HL-60 (cell line): ENCODE measurements at places on chromosomes 1 and 21.

- no peak for DNase-seq
Measured at GRCh38 chr1:65022216-65022615, 55.9 kb upstream of the JAK1 start.

- no peak for DNase-seq
Measured at GRCh38 chr1:48675251-48675650, 101.4 kb downstream of the BEND5 start.

DNA sequence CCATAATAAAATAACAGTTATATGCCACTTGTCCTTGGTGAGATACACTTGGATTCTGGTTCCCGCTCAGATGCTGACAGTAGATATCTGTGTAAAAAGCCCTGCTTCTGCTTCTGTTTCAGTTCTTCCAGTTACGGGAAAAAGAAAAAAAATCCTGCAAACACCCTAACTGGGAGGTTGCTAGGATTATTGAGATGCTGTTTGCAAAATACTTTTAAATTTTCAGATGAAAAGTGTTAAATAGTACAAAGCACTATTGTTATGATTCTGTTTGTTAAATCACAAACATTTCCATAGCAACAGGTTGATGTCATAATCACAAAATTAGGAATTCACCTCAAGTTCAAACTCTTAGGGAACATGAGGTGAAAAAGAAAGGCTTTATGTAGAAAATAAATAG is 232.3 kb downstream of the HMCN1 start:
- DNase-seq: no peak

DNA sequence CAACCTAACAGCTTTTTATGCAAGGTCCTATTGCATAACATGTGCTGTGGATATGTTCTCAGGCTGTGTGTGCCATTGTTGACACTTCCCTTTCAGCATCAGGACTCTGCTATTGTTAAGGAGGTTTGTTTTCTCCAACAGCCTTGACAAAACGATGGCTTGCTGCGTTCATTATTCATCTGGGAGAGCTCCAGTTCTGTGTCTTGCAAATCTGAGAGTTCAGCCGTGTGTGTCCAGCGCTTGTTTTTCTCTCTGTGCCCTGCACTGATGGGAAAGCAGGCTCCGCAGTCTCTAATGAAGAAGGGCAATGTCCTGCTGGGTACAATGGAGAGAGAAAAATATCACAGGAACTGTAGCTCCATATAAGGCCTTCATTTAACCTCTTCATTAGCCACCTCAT is 63.7 kb downstream of the CLDN17 start:
- peak; percentile 26 for DNase-seq

- DNase-seq: no peak
Measured at GRCh38 chr21:37623689-37624088, 257.1 kb downstream of the DYRK1A start.

DNA sequence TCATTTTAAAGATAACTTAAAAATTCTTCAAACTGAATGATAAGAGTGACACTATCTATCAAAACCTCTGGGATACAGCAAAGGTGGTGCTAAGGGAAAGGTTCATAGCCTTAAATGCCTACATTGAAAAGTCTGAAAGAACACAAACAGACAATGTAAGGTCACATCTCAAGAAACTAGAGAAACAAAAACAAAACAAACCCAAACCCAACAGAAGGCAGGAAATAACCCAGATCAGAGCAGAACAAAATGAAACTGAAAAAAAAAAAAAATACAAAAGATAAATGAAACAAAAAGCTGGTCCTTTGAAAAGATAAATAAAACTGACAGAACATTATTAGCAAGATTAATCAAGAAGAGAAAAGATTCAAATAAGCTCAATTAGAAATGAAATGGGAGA is 6.8 kb downstream of the ODF2L start:
- DNase-seq: no peak

DNA sequence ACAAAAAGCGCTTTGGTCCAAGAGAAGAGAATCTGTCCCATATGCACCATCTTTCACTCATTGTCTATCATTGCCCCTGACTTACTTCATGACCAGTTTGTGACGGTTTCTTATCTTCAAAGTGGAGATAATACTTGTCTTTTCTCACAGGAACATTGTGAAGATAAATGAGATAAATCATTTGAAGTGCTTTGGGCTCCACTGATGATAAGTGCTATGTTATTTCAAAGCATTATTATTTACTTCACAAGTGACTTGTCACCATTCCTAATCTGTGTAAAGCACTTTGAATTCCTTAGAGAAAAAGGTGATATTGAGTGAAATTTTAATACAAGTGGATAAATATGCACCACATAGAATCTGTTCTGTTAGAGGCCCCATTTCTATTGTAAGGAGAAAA is 731.6 kb upstream of the PTBP2 start:
- DNase-seq: no peak

DNA sequence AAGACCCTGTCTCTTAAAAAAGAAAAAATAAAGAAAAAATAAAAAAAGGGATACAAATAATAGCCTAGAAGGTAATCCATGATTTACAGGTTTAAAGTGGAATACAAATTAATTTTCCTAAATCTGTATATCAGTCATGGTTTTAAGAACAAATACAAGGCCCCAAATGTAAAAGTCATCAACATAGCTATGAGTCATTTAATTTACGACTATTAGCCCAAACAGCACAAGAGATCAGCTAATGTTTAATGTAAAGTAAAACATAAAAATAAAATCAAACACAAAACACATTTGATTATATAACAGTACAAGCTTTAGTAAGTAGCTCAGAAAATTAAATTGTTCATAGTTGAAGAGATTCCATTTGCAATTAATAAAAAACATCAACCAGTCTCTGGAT is 20.3 kb upstream of the TAL1 start:
- no peak for DNase-seq

DNA sequence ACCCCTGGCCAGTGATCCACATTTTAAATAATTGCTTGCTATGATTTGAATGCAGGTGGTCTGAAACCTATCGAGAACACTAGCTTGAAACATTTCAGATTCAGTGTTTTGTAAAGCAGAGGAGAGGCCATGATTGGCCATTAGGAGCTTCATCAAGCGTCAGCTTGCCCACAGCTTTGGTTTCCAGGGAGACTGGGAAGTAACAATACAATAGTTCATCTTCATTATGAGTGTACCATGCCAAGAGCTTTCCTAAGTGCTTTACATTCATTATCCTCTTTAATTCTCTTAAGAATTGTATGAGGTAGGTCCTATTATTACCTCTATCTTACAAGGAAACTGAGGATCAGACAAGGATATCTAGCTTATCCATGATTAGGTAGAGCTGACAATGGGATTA is 27.7 kb upstream of the ATP5PO start:
- no peak for DNase-seq

DNA sequence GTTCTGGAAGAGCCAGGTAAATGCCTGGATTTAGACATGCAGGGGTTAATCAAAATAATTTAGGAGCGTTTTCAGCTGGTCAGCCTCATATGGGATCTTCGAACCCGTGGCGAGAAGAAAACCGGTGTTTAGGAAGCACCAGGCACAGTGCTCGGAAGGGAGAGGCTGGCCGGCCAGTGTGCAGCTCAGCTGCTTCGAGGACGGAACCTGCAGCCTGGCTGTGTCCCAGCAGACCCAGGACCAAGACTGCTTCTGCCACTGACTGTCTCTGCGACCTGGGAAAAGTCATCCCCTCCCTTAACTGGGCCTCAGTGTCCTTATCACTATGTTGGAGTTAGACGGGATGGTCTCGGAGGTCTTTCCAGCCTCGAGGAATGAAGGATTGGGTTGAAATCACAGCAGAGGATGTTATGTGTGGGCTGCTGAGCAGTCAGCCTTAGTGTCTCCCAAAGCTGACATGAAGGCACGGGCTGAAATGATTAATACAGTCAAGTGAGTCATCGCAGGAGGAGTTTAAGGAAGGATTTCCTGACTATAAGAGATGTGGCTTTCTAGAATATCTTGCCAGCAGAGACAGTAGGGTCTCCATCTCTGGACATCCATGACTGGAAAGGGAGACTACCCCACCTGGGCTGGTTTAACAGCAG is 20.8 kb downstream of the PPFIA4 start:
- DNase-seq: no peak

GRCh38 chr1:233328142-233328921 is 808 bp downstream of the MAP3K21 start:
- no peak for DNase-seq

DNA sequence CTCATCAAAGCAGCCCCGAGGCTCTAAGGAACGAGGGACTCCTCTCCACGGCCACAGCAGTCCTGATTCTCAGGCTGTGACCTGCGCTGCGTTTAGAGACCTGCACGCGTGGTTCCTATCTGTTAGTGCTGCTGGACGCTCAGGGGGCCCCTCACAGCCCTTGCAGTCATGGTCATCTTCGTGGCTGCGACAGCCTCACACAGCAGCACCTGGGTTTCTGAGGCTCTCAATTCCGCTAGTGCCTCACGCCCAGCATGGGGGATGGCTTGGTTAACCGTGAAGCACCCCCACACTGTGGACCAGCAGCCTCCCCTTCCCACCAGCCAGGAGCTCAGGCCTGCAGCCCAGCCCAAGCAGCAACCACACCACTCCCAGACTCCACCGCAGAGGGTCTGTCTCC is 7.8 kb downstream of the MORN1 start:
- no peak for DNase-seq

- DNase-seq: peak; percentile 65
Measured at GRCh38 chr1:24364975-24365678, 46.0 kb downstream of the GRHL3 start.

DNA sequence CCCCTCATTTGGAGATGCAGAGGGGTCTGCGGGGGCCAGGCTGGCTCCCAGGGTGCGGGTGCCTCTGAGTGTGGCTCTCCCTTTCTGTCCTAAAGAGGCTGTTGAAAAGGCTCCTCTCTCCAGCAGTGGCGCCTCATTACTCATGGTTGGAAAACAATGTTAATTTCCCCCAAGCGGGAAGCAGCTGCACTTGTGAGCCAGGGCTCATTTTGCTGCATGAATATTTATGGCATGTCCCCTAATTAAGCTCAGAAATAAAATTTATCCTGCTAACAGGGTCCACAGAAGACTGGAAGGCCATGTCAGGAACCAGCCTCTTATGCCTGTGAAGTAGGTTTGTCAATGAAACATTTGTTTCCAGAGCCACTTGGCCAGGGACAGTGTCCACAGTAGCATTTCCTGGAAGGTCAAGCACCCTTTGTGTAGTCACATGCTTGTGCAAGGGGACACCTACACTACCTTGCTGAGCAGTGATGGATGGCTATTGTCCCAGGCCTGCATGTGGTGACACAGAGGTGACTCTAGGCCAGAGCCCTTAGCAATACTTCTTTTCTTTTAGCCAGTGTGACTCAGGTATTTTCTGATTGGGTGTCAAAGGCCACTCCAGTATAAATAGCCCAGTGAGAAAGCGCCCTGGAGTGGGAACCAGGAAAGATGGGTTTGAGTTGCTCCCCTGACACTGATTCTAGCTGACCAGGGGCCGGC is 259.0 kb downstream of the FOXD2 start:
- no peak for DNase-seq

- DNase-seq: no peak
Measured at GRCh38 chr1:184650177-184650866, 104.3 kb downstream of the EDEM3 start.

GRCh38 chr1:155006601-155007101 is 4.0 kb downstream of the ZBTB7B start:
- DNase-seq: peak; percentile 64

GRCh38 chr1:109767637-109768334 is 4.1 kb upstream of the EPS8L3 start:
- DNase-seq: no peak

- no peak for DNase-seq
Measured at GRCh38 chr1:160925652-160926244, 28.9 kb downstream of the ITLN2 start.

- DNase-seq: no peak
Measured at GRCh38 chr1:212593821-212594251, 14.7 kb upstream of the ATF3 start.

GRCh38 chr1:1677718-1678580 is 14.6 kb downstream of the SLC35E2B start:
- no peak for DNase-seq

DNA sequence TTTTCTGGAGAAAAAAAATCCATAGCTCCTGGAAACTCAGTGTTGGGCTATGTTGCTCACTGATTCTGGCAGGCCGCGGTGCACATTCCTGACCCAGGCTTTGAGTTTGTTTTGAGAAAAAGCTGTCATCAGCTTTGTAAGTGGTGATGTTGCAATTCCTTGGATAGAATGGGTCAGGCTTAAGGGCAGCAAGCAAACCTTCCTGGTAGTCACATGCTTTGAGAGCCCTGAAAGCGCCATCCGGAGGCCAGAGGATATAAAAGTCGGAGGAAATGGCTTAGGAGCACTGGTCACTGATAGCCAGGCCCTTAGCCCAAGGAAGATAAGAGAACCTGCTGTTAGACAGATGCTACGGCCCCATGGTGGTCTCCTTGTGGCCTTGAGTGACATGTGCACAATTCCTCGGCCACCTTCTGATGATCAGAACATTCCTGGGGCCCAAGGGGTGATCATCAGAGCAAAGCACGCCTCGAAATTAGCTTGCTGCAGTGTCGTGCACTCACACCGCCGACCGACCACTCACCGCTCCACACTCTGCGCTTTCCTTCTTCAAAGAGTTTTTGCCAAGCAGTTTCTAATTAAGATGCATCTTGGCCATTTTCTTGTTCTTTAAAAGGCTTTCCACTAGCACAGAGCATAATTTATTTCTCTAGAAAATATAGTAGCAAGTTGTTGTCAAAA is 78.6 kb downstream of the MAN1C1 start:
- DNase-seq: peak; percentile 22

DNA sequence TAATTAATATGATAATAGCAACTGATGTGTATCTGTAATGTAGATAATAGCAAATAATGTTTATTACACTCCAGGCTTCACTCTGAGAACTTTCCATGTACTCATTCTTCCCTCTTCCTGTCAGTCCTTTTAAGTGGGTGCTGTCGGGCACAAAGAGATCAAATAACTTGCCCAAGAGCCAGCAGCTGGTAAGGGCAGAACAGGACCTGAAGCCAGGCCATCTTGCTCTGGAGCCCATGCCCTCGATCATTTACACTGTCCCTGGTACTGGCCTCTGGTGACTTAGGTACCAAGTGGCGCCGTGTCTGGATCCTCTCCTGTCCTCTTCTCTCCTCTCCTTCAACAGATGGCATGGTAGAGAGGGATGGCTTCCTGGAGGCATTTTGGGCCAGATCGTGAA is 97.2 kb downstream of the VPS13D start:
- no peak for DNase-seq

GRCh38 chr1:245648749-245649522 is 494.2 kb downstream of the KIF26B start:
- no peak for DNase-seq

GRCh38 chr1:185720633-185721272 is 13.4 kb upstream of the HMCN1 start:
- DNase-seq: no peak

- DNase-seq: no peak
Measured at GRCh38 chr1:29648026-29648425, 411.7 kb downstream of the PTPRU start.

DNA sequence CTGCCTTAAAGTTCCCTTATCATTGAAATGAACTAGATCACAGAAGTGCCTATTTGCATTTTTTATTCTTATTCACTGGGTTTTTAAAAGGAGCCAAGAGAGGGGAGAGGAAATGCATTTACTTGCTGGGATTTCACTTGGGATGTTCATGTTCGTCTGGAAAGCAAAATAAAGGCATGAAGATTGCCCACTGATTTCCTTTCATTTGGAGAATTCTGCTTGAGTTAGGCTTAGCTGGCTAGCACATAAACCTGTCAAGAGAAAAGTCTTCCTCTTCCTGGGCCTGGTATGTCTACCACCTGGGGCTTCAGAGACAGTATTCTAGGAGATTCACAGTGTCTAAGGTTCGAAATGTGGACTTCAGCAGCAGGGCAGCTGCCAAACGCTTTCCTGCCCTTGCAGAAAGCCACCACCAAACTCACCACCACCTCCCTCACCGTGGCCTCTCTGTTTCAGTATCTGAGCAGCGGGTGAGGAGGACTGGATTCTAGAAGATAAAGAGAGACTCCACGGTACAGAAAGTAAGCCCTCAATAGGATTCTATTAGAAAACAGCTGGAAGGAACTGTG is 44.5 kb downstream of the HIVEP3 start:
- DNase-seq: no peak
